Right renal cortex interstitium (tissue), 3 donors: ENCODE measurements at places on chromosomes 1 and 21.

DNA sequence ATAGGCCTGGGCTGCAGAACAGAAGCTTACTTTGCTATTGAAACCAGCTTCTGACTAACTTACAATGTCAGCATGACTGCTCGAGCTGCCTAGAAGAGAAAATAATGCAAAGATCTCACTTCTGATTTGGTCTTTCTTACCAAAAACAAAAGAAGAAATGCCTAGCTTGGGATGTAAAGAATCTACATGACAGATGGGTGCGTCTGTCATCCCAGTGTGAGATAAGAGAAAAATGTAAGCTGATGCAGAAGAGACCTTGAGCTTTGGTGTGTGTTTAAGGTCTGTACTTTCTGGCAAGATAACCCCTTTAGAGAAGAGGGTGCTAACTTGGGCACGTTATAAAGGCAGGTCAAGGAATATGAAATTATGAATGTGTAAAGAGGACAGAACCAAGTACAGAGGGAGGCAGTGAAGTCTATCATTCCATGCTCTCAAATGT is 3.6 kb downstream of the FAM20B start:
- DNase-seq: no peak

DNA sequence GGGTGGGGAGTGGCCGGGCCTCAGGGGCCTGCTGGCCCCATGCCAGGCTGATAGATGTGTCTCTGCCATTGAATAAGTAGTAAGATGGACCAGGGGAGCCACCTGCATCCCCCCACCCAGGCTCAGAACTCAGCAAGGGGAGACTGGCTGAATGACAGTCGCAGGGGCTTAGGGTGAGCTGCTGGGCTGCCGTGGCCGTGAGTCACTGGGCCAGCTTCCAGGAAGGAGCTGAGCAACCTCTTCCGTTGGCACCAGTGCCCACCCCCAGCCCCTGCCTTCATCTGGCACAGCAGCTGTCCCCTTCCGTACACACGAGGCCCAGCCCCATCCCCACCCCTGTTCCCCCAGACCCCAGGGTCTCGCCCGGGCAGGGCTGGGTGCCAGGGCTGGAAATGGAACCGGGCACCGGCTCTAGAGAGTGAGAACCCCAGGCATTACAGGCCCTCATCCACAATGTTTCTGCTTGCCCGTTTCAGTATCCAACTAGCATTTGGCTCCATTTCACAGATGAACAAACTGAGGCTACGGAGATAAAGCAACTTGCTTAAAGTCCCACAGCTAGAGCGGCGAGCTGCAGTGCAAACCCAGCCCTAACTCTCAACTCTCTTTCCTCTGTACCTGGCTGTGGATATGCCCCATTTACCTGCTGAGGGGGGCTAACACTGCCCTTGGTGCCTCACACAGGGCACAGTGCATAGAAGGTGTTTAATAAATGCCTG is 10.2 kb downstream of the WNT4 start:
- DNase-seq: no peak

GRCh38 chr1:186154651-186155050 is 220.4 kb downstream of the TPR start:
- DNase-seq: no peak

DNA sequence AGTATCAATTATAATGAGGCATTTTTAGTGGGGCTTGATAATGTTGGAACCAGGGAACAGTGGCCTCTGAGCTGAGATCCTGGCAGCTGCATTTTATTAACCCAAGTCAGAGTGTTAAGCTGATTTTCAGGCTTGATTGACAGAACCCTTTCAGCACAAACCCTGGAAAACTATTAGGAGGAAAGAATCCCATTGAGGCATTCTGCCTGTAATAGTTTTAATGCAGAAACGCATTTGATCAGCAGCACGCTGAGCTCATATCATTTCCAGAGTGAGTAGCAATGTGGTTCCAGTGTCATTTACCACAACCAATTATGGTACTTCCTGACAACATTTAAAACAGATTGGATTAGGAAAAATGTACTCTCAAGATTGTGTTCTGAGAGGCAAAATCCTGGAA is 78.3 kb upstream of the BARHL2 start:
- DNase-seq: no peak

DNA sequence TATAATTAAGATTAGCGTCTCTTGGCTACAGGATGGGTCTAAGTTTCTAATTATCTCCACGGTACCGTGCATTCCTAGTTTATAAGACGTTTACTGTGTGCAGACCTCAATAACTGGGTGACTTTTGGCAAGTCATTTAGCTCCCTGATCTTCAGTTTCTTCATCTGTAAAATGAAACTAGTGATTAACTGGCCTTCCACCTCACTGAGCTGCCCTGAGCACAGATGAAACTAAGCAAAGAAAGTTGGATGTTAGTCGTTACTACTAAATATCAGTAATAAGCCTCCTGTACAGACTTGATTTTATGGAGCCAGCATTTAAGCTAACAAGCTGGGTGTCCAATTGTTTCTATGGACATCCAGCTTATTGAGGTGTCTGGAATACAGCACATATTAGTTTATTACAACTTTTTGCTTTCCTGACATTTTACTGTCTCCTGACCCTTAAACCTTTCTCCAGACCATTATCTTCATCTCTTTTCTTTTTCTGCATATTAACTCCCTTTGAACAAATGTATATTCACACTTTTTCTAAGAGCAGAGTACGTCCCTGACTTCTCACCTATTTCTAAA is 1.1 kb downstream of the CR2 start:
- no peak for DNase-seq

GRCh38 chr21:45865106-45865835 is 116.3 kb upstream of the COL6A1 start:
- no peak for DNase-seq

- no peak for DNase-seq
Measured at GRCh38 chr1:71390518-71390917, 309.7 kb upstream of the ZRANB2 start.

DNA sequence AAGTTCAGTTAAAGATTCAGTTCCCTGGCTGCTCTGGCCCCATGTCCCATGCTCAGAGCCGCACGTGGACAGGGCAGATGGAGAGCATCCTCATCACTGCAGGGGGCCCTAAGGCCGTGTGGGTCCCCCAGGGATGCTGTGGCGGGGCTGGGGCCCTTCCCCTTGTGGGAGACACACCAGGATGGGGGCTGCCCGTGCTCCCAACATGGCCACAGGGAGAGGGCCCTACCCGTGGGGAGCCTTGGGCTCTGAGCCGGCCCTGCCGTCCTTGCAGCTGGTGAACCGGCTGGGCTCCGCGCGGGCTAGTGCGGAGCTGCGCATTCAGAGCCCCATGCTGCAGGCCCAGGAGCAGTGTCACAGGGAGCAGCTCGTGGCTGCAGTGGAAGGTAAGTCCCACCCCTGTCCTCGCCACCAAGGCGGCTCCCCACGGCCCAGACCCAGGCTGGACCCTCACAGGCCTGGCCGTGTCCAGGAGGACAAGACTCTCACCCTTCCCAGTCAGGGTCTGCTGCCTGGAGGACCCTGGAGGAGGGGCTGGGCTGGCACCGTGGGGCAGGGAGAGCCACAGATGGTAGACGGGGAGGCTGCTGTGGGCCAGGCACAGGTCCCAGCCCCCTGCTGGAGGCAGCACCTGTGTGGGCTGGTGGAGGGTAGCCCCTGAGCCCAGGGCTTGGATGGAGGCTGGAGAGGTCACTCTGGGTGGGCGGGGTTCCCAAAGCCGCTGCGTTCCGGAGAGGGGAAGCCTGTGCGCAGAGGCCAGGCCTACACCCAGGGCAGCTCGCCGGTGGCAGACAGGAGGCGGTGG is 53.8 kb downstream of the TRIM11 start:
- DNase-seq: no peak

- no peak for DNase-seq
Measured at GRCh38 chr21:28177124-28177523, 815.6 kb downstream of the LTN1 start.

- DNase-seq: no peak
Measured at GRCh38 chr1:156117414-156118176, 3.1 kb downstream of the LMNA start.

- no peak for DNase-seq
Measured at GRCh38 chr1:229004066-229004833, 266.7 kb upstream of the RAB4A start.

DNA sequence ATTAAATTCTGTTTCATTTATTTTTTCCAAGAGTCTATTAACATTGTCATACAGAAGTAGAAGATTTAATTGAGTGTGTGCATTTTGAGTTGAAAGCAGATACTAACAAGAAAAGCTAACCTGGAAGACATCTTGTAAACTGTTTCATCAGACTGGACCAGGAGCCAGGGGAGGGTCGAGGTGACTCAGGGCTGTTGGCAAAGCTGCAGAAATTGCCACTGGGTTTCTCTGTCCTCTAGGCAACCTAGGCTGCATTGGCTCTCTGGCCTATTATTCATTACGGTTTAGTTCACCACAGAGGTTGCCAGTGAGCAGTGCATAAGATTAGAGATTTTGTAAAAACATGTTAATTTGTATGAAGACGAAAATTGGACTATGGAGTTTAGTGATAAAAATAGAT is 27.5 kb downstream of the ERG start:
- DNase-seq: no peak

GRCh38 chr21:37644636-37645035 is 271.6 kb downstream of the KCNJ6 start:
- no peak for DNase-seq

DNA sequence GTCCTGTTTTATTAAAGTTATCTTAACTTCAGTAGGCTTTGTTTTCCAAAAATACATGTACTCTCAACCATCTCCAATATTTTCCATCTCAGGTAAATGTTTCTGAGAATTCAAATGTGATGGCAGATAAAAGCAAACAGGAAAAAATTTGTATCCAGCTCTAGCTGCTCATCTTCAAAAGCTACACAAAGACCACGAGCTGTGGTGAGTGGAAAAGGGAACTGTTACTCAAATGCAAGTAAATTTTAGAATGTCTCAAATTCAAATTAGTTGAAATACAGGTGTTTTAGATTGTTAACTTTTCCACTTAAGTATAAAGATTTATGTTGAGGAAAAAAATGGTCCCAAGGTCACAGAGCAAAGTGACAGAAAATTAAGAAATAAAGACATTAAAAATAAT is 216.0 kb downstream of the SLC45A1 start:
- DNase-seq: no peak

- no peak for DNase-seq
Measured at GRCh38 chr1:1364266-1364665, 5.9 kb upstream of the MXRA8 start.

- DNase-seq: no peak
Measured at GRCh38 chr1:3902571-3903091, 2.6 kb upstream of the C1orf174 start.

DNA sequence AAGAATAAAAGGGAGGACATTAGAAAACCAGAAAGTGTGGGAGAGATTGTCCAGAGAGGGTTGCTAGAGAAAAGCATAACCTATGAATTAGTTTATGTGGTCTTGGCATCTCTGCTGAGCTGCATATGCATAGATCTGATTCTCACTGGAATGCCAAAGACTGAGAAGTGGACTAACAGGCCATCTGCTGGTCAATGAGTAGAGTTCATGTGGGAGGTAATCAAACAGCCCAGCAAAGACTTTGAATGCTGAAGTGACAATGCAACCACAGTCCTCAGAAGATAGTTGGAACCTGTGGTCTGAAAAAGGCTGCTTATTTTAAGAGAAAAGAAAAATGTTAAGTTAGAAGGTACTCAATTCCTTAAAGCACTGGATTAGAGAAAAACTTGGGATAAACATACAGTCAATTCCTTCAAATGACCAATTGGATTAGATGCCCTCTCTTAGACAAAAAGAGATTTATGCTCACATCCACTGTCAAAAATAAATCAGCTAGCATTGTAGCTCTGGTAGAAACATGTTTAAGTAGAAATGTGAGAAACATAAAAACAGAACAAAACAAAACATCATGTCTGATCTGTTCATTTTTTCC is 382.8 kb downstream of the AMY1C start:
- no peak for DNase-seq

DNA sequence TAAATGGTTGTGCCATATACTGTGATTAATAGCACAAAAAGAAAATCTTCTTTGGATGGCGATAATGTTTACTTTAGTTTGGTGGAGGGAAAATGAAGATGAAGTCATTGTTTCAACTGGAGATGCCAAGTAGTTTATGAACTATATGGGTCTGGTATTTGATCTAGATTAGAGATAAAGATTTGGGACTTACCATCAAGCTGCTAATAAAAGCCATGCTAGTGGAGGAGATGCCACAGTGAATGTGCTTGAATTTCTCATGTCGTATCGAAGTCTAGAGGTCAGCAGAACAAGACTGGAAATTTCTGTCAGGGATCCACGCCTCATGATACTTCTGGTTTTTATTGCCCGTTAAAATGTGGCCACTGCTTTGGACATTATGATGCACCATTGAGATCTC is 742.0 kb downstream of the NCAM2 start:
- no peak for DNase-seq

DNA sequence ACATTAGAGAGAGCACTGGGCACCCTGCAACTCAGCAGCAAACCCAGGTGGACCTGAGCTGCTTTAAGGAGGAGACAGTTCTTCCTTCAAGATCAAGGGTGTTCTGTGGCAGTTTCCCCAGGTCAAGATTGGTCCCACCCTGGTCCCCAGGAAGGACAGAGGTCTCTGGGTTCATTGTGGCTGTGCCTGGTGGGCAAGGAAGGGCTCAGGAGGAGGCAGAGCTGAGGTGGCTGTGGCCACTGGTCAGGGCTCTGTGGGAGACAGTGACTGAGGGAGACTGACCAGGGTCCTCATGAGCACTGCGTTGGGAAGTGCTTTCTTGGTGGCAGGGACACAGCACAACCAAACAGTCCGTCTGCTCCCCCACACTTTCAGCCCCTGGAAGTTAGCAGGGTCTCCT is 141.3 kb downstream of the FCRL5 start:
- no peak for DNase-seq

DNA sequence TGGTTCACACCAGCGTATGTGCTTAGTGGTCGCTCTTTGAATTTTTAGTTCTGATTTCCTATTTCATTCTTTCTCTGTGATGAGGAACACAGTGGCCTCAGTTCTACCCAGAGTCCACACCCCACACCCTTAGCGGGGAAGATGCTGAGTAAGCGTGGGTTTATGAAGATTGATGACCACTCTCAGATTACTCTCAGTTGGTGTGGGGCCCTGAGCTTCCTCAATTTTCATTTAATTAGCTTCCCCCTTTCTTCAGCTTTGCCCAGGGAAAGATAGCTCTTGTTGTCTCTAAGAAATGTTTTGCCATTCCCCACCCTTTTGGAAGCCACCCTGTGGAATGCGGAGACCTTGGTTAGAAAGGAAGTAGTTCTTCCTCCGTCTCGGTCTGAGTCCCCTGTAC is 299.9 kb upstream of the PROX1 start:
- DNase-seq: no peak

DNA sequence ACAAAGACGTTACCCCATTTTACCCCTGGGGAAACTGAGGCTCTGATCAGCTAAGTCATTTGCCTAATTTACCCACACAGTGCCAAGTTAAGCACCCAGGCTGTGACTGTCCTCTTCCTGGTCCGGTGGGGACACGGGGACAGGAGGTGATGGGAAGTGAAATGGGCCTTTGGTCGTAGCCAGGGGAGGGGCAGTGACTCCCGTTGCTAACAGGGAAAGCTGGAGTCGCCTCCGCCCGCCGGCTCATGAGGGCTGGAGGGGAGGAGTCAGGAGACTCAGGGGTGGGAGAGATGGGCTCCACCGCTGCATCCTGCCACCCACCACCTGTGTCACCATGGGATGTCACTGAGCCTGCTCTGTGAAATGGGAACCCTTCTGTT is 139.3 kb downstream of the PGBD5 start:
- DNase-seq: no peak
